ENCODE measurements at places on chromosomes 3 and 15.

DNA sequence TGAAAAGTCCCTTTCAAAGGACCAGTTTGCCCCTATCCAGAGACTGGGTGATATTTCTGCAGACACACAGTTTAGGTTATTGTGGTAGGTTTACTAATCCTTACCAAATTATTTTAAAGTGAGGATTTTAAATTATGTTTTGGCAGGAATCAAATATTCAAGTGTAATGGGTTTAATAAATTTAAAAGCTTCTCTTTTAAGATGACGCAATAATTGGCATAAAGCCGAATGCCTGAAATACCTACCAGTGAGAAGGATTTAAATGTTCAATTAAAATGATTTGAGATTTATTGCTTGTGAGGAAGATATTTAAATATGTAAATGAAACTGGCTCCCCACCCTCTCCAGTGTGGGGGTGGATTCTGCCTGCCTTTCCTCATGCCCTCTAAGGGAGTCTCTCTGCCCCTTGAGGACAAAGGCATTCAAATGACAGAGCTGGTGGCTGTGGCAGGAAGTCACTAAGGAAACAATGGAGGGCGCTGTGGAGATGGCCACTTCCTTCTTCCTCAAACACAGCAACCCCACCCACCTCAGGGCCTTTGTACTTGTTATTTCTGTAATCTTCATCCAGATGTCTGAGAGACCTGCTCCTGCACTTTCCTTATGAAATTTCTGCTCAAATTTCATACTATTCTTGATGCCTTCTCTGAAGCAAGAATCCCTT, 131.7 kb downstream of the TNIK start:
- DNase-seq = peak; percentile 53

DNA sequence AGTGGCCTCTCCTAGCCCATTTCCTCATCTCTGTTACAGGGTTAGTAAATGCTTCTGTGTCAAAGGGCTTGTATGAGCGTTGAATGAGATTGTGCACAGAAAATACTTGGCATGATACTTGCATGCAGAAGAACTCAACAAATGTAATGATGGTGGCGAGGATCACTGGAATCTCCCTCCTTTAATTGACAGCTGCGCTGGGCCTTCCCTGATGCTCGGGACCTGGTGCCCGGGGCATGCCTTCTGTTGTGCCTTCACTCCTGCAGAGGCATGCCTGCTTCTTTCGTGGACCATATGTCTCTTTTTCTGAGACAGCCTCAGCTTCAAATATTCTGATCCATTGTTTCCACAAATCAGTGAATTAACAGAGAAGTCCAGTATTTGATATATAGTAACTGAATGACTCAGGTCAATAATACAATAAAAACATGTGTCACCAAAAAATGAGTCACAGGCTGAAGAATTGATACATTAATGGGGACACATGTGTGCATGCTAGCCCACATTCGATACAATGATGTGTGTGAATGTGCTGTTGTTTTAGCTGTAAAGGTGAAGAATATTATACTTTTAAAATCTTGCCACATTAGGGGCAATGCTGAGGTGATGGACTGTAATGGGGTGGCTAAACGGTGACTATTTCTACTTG, 243.3 kb upstream of the TBL1XR1 start:
- DNase-seq = no peak

- DNase-seq = no peak
Measured at GRCh38 chr3:152183473-152183872, 85.3 kb upstream of the MBNL1 start.

GRCh38 chr3:168624892-168625448, 529.2 kb upstream of the GOLIM4 start:
- DNase-seq = no peak

DNA sequence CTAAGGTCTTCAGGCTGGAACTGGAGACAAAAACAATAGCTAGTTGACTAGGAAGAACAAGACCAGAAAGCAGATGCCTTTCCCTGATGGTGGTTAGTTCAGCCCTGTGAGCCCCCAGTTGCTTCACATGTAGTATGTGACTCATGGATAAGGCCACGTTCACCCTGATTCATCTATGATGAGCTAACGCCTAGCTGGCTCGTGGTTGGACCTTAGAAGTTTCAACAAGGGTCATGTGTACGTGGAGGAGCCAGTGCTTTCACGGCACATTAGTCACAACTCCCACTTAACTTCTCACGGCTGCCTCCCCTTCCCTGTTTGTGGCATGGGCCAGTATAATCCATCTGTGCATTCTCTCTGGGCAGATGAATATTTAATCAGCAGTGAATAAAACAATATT, 20.6 kb downstream of the COL8A1 start:
- DNase-seq = no peak

GRCh38 chr3:153760948-153761347, 360.2 kb upstream of the ARHGEF26 start:
- no peak for DNase-seq

DNA sequence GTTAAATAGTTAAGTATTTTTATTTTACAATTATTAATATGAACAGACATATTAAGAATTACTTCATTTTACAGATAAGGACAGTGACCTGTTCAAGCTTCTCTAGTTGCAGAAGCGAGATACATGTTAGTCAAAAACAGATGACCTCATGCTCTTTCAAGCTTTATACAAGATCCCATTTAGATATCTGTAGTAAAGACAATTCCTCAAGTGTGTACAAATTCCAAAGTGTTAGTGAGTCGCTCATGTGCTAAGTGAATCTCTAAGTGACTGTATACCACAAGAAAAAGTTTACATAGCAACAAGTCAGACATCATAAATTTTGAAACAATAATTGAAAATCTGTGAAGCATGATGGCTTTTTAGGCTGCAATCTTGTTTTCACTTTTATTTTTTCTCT, 293.8 kb downstream of the ROBO1 start:
- no peak for DNase-seq

GRCh38 chr15:67068710-67069400, 3.5 kb downstream of the SMAD3 start:
- DNase-seq = peak; percentile 34

- DNase-seq = peak; percentile 19
Measured at GRCh38 chr3:23809840-23810342, 4.1 kb downstream of the UBE2E1 start.

GRCh38 chr15:39078026-39078425, 502.9 kb upstream of the THBS1 start:
- no peak for DNase-seq

GRCh38 chr3:47635536-47635935, 56.9 kb upstream of the CSPG5 start:
- DNase-seq = no peak

DNA sequence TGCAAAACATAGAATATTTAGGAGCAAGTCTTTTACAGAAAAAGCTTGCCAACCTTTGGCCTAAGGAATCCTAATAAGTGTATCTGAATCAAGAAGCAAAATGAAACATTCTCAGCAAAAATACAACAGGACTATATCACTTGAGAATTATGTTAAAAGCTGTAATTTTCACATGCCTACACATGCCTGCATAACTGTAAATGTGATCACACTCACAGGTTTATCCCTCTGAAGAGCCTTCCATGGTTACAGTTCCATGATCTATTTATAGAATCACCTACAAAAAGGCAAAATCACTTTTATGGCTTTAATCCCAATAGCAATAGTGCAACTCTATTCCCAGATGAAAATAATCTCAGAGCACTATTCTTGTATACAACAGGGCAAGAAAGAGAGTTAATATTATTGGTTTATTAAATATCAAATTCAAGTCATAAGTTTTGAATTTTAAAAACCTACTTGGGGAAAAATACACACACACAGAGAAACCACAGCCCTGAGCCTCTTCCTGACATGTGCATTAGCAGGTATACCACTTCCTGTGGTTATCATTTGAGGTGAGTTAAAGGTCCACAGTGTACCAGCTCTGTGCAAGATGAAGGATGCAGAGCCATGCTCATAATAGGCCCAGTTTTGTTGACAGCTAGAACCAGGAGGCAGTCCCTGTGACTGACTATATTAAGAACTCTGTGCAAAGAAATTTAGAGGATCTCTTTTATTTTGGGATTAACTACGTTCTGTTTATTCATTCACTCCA, 252.5 kb upstream of the TGFBR2 start:
- peak; percentile 89 for DNase-seq

- no peak for DNase-seq
Measured at GRCh38 chr15:74826921-74827320, 494 bp downstream of the CPLX3 start.

DNA sequence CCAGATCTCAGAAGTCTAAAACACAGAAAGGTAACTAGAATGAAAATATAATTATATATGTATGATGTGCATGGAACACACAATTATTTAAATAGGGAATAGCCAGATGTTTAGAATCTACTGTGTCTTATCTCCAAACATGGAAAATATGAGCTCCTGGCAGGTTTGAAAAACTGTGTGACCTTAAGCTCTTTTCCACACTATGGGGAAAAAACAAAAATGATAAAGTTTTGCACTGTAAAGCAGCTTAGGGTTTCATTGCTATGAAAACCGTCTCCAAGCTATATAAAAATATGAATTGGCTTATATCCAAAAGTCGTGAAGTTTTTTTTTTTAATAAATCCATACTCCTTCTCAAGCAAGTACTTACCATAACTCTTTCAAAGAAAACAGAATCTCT, 159.8 kb downstream of the ERC2 start:
- DNase-seq = no peak

- DNase-seq = no peak
Measured at GRCh38 chr15:80331886-80332406, 72.2 kb upstream of the ARNT2 start.

DNA sequence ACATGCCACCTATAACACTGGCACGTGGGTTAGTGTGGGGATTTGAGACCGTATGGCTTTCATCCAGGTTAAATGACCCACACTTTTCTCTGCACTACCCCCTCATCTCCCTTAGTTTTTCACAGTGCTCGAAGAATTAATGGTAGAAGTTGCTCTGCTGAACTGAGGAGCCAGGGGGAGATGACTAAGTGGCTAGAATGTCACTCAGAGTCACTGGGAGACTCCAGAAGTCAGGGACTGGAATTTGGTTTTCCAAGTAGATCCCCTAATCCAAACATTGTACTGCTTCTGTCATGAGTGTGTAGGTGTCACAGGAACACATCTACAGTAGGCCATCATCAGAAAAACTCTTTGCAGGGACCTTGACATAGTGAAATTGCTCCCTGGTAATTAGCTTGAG, 181.0 kb upstream of the RASGRP1 start:
- DNase-seq = no peak

GRCh38 chr3:38247366-38248035, 18.1 kb upstream of the SLC22A13 start:
- no peak for DNase-seq

DNA sequence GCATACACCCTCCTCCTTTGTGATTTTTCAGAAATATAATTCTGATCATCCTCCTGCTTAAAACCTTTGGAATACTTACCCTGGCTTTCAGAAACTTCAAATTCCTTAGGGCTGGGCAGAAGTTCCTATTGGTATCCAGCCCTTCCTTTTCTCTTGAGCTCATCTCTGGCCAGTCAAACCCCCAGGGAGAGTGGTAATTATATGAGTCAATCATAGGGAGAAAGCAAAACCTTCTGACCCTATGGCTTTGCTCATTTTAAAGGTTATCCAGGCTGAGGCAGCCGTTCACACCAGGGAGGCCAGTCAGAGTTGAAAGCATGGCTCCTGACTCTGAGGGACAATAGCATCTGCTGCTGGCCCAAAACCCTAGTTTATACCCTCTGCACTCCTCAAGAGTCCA, 23.9 kb upstream of the CTNNB1 start:
- DNase-seq = no peak

GRCh38 chr3:99023590-99024192, 122.2 kb upstream of the DCBLD2 start:
- no peak for DNase-seq

GRCh38 chr3:71563827-71564226, 19.7 kb downstream of the FOXP1 start:
- DNase-seq = no peak

GRCh38 chr15:39623529-39623931, 42.7 kb downstream of the THBS1 start:
- peak; percentile 76 for DNase-seq

- no peak for DNase-seq
Measured at GRCh38 chr3:117439812-117440211, 730.2 kb downstream of the TUSC7 start.

DNA sequence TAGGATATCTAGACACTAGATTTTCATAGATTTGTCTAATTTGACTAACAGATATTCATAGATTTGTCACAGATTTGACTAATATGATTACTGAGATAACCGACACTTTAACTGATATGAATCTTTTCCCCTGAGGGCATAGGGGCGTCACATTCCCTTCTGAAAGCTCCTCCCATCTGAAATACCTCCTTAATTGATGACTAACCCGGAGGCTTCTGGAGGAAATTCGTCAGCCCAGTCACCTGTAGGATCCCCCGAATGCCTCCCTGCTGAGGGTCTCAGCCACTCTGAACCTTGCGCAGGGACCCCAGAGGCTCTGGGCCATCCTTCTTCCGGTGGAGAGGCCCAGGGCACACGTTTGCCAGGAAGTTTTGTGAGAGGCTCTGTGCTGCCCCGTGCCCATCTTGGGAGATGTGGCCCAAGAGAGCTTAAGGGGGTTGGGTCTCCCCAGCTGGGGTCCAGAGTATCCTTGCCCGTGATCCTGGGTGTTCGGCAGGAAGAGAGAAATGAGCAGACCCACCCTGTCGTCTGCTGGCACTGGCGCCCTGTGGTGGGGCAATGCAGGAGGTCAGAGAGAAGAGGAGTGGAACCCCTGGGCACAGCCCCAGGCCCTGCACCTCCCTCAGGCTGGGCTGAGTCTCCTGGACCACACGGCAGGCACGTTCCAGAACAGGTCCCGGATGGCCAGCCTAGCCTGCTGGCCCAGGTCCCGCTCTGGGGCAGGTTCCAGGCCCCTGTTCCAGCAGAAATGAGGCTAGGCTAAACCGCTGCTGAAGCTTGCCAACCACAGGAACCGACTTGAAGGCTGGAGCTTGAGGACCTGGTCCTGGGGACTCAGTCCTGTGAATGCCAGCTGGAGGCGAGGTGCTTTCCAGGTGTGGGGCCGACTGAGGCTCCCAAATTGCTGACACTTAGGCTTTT, 1.7 kb downstream of the PLA2G4D start:
- no peak for DNase-seq

DNA sequence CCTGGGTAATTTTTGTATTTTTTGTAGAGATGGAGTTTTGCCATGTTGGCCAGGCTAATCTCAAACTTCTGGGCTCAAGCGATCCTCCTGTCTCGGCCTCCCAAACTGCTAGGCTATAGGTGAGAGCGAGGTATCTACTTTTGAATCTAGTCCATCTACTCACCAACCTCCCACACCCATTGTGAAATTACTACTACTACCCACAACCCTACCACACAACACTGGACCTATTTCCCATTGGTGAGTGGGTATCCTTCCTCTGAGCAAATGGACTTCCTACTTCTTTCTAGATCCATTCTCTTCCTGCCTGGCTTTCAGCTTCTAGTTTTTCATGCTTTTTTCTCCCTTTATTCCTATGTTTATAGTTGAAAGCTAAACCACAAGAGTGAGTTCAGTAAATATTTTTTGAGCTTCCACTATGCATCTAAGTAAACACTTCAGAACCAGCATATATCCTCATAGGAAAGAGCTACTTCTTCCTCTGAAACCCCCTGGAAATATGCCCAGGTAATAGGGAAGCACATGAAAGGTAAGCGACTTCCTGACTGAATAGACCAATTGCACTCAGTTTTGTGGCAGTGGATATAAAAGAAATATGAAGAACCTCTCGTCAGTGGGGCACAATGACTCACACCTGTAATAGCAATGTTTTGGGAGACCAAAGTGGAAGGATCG, 39.1 kb downstream of the MYO1E start:
- no peak for DNase-seq

GRCh38 chr15:100306098-100306497, 35.7 kb downstream of the ADAMTS17 start:
- DNase-seq = no peak

Data from central memory CD4-positive, alpha-beta T cell (primary cell).